Body of pancreas (tissue), 4 donors: ENCODE measurements at places on chromosomes 4 and X.
A peak's percentile ranks its signal among the peaks of the same experiment; 100 is the strongest.

GRCh38 chr4:148510211-148510610 is 68.0 kb upstream of the NR3C2 start:
- no peak for DNase-seq

GRCh38 chrX:71922686-71923085 is 12.0 kb downstream of the NHSL2 start:
- no peak for DNase-seq

DNA sequence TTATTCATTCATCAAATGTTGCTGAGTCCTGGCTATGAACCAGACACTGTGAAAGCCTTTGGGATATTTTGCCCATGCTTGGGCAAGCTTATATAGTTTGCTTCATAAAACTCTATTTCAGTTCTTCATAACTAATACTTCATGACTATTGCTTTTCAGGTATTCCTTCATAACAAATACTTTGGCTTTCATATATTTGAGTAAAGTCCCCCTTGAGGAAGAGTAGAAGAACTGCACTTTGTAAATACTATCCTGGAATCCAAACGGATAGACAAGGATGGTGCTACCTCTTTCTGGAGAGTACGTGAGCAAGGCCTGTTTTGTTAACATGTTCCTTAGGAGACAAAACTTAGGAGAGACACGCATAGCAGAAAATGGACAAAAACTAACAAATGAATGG is 1.7 kb upstream of the AFP start:
- DNase-seq = no peak

- DNase-seq = no peak
These were observed 39.6 kb downstream of the FNIP2 start for GRCh38 chr4:158808399-158808798.

DNA sequence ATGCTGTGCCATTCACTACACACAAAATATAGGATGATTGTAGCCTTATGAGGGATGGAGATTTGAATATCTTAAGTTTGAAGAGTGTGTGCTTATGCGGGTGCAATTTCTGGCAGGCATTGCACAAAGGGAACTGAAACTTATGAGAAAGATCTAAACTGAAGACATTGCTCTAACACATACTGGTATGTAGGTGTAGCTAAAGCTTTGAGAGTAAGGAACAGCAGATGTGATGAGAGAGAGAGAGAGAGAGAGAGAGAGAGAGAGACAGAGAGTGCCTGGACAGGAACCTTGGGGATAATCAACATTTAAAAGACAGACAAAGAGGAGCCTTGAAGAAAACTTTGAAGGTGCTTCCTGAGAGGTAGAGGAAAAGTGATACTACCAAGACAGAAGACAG is 379.7 kb downstream of the SPRY1 start:
- no peak for DNase-seq

GRCh38 chr4:163164591-163164990 is 2.1 kb downstream of the NAF1 start:
- DNase-seq = no peak

DNA sequence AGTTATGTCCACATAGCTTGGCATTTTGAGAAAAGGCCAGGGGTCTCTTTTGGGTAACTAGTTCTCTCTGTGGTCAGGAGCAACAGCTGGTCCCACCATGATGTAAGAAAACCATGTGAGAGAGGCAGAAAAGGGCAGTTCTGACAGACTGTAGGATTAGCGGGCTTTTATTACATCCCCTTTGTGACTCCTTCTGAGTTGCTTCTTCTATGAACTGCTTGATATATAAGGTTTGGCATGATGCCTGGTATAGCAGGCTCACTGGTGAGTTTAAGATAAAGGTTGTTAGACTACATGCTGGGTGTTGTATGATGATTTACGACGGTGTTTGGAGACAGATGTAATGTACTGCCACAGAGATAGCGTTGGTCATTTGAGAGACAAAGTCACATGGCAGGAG is 2308.1 kb upstream of the AGA start:
- no peak for DNase-seq

GRCh38 chr4:69876071-69876470 is 16.1 kb upstream of the SULT1E1 start:
- DNase-seq = no peak

DNA sequence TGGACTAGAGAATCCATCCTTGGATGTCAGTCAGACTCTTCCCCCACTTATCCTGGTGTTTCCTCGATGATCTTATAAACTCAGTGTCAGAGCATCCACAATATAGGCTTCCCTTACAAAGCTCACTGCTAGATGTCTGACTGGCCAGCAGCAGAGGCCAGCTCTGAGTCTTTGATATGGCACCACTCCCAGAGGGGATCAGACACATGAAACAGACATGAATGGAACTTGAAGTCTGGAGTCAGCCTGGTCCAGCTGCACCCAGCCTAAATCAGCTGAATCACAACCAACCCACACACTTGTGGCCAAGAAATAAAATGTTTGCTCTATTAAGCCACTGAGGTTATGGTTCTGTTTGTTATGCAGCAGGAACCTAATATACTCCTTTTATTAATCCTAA is 129.6 kb upstream of the MED14 start:
- no peak for DNase-seq

DNA sequence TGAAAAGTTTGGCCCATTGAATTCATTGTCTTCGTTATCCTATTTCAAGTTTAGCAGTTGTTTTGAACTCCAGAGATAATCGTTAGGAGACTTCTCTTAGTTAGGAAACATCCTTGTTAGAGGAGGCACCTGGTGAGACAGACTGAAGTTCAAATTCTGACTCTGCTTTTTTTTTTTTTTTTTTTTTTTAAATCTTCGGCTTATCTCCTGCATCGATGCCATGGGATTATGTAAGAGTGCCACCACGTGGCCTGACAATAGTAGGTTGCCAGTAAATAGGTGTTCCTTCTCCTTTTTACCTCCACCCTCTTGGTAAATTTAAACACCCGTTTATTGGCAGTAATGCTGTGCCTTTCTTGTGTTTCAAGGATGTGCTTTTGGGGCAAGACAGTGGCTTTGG is 149.3 kb downstream of the SOWAHB start:
- peak; percentile 55 for DNase-seq

- DNase-seq = peak; percentile 95
These were observed at the start of gene FAM13A for GRCh38 chr4:89056953-89057398. FAM13A (minus strand) TSS chr4:89057185; CDS start chr4:89056964, 221 bp downstream.

GRCh38 chrX:48896611-48897011 is 957 bp downstream of the TIMM17B start:
- DNase-seq = no peak

DNA sequence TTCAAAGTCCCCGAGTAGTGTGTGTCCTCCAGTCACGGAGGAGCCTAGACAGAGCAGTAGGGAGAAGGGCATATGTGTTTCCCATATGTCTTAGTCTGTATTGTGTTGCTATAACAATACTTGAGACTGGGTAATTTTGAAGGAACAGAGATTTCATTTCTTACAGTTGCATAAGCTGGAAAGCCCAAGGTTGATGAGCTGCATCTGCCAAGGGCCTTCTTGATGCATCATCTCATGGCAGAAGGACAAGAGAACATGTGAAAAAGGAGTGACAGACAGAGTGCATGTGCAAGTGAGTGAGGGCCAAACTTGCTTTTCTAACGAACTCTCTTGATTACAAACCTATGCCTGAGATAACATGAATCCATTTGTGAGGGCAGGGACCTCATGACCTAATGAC is 243.4 kb downstream of the ARHGAP10 start:
- no peak for DNase-seq

- no peak for DNase-seq
These were observed 540.0 kb upstream of the NR3C2 start for GRCh38 chr4:148982200-148982599.

DNA sequence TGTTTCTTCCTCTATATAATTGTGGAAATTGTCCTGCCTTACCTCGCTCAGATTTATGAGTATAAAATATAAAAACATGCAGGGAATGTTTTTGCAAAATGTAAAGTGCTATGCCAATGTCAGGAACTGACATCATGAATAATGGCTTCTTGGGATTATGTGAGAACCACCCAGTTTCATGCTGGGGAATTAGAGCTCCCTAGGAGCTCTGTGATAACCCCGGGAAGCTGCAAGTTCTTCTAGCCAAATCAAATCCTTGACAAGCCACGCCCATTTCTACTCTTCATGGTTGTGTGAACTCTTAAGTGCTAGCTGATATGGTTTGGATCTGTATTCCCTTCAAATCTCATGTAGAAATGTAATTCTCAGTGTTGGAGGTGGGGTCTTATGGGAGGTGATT is 85.9 kb upstream of the PAK3 start:
- no peak for DNase-seq

GRCh38 chr4:55409468-55410171 is 13.9 kb downstream of the TMEM165 start:
- no peak for DNase-seq

- DNase-seq = no peak
These were observed 145.8 kb downstream of the FBXO8 start for GRCh38 chr4:174137698-174138097.

DNA sequence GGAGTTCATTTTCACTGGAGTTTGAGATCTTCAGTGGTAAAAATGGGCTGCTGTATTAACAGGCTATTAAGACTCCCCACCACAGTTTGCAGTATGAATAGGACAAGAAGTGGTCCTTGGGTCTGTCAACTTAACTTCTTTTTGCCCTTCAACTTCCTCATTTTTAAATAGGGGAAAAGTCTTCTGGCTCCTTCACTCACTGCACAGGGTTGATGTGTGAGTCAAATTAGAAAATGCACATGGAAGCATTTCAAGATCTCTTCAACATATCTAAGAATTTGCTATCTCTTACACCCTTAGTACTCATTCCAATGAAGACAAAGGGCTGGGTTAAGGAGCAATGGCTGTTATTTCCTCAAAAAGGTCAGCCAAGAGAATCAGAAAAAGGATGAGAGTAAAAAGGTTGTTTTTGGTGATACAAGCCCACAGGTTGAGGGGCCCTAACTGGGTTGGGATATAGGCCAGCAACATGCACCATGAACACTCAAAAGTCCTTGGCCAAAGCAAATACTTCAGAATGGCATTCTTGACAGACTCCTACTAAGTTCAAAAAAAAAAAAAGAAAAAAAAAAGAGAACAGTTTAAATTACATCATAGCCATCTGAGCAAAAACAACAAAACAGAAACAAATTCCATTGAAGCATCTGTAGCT is 13.4 kb downstream of the PDE5A start:
- DNase-seq = no peak

DNA sequence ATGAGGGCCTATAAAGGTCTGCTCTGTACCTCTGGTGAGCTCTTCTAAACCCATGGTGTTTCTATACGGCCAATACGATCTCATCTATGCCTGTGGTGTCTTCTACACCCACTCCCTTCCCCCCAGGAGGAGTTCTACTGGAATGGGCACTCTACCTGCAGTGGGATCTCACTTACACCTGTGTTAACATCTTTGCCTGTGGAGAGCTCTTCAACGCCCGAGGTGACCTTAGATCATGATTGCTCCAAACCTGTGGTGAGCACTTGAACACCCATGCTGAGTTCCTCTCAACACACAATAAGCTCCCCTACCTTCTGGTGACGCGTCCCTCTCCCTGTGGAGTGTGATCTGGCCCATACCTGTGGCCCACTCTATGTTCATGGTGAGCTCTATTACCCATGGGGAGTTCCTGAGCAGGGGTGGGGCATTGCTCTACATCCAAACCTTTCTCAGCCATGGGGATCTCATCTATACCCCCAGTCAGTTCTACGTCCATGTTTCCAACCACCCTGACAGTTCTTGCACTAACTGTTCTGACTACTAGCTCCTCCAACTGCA is 48.6 kb downstream of the BCOR start:
- DNase-seq = no peak

GRCh38 chr4:170109586-170110284 is 20.0 kb upstream of the AADAT start:
- DNase-seq = no peak

GRCh38 chr4:145298885-145299284 is 118.5 kb upstream of the OTUD4 start:
- DNase-seq = peak; percentile 56

- peak; percentile 18 for DNase-seq
These were observed 36.0 kb upstream of the CCNG2 start for GRCh38 chr4:77120886-77121508.

DNA sequence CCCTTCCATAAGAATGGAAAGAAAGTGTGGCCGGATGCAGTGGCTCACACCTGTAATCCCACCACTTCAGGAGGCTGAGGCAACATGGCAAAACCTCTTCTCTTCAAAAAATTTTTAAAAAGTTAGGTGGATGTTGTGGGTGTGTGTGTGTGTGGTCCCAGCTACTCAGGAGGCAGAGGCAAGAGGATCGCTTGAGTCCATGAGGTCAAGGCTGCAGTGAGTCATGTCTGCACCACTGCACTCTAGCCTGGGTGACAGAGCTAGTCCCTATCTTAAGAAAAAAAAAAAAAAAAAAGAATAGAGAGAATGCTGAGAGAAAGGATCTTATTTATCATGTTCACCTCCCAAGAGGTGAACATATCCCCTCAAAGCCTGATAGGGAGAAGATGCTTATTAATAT is 492.1 kb upstream of the SMIM31 start:
- no peak for DNase-seq

- DNase-seq = no peak
These were observed 1835.8 kb upstream of the TENM3 start for GRCh38 chr4:180407275-180407885.

DNA sequence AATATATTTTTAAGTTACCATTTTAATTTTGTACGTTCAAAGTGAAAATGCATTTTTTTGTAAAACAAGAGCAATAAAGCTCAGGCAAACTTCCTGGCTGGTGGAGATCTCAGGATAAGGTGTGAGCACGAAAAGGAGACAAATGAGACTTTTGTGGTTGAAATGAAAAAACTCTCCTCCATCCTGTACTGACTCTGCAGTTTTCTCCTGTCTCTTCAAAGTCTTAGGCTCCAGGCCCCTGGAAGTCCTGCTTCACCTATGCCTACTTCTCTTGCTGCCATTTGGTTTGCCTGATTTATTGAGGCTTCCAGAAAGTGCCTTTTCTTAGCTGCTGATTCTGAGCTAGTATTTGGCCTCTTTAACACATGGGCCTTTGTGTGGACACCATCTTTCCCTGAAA is 77.7 kb downstream of the MAML3 start:
- DNase-seq = no peak

- no peak for DNase-seq
These were observed 92.2 kb downstream of the ADGRL3 start for GRCh38 chr4:61292322-61292721.

DNA sequence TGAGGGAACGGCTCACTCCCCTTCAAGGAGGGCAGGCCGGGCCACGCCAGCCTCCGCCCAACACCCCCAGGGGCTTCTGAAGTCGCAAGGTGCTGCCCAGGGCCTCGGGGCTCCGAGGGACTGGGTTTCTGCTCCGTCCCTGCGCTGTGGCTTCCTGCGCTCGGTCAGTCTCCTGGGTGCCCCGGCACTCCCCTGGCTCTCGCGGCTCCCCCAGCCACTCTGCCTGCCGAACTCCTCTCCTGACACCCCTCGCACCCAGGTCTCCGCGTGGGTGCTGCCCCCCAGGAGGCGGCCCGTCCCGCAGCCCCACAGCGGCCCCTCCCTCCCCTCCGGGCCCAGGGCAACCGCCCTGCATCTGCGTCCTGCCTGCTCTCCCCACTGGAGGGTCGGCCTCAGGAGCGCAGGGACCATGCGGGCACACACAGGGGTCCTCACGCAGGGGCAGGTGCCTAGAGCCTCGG is 151.9 kb downstream of the AFAP1 start:
- DNase-seq = no peak

- no peak for DNase-seq
These were observed 127.2 kb upstream of the MAP3K15 start for GRCh38 chrX:19642241-19643109.

- no peak for DNase-seq
These were observed 39.5 kb downstream of the TMEM165 start for GRCh38 chr4:55435141-55435841.
